Esophagus mucosa (tissue), 1 donor: ENCODE measurements at places on chromosomes 16 and 17. TPM values are rescaled to one million over a fixed set of nuclear protein-coding genes. Genes with fewer than 3 reads are reported as not detected.

GRCh38 chr17:54813896-54814295 is 86.8 kb upstream of the TOM1L1 start:
- ATAC-seq: no peak

Gene ABCA3
- 1.2 TPM for total RNA-seq

Gene CRYBA1
- not detected for total RNA-seq

Gene CIITA
- 4.5 TPM for total RNA-seq

Gene HBA1
- 7.9 TPM for total RNA-seq
